Suprapubic skin (tissue), 4 donors: ENCODE measurements at places on chromosomes 4 and X. TPM values are rescaled to one million over a fixed set of nuclear protein-coding genes. Genes with fewer than 3 reads are reported as not detected.

DNA sequence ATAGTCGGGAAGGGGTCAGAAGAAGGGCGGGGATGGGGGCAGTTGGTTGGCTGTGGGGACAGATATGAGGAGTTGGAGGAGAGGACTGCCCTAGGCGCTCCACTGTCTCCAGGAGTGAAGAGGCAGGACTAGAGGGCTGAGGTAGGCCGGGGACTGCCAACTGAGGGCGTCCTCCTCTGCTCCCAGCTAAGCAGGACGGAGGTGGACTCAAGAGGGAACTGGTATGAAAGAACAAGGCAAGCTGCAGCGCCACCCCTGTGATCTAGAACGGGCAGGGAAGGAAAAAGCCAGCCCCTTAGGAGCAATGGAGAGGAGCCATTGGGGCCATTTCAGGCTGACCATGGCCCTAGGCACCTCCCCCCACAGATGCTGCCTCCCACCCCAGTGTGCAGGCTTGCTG, 14.0 kb downstream of the BEND2 start:
- DNase-seq, result no peak

- no peak for DNase-seq
Measured at GRCh38 chr4:17468619-17469221, 43.2 kb downstream of the QDPR start.

- no peak for DNase-seq
Measured at GRCh38 chr4:140720387-140721304, 35.5 kb downstream of the TBC1D9 start.

GRCh38 chrX:18620349-18620748, 51.6 kb downstream of the RS1 start:
- no peak for DNase-seq

- DNase-seq, result no peak
Measured at GRCh38 chrX:101460669-101461068, 24.6 kb upstream of the ARMCX4 start.

- DNase-seq, result no peak
Measured at GRCh38 chrX:153782871-153783270, 2.0 kb downstream of the SRPK3 start.

Gene TLR2
- total RNA-seq, result 13.1 TPM

- no peak for DNase-seq
Measured at GRCh38 chr4:112325530-112325929, 28.4 kb downstream of the ALPK1 start.

DNA sequence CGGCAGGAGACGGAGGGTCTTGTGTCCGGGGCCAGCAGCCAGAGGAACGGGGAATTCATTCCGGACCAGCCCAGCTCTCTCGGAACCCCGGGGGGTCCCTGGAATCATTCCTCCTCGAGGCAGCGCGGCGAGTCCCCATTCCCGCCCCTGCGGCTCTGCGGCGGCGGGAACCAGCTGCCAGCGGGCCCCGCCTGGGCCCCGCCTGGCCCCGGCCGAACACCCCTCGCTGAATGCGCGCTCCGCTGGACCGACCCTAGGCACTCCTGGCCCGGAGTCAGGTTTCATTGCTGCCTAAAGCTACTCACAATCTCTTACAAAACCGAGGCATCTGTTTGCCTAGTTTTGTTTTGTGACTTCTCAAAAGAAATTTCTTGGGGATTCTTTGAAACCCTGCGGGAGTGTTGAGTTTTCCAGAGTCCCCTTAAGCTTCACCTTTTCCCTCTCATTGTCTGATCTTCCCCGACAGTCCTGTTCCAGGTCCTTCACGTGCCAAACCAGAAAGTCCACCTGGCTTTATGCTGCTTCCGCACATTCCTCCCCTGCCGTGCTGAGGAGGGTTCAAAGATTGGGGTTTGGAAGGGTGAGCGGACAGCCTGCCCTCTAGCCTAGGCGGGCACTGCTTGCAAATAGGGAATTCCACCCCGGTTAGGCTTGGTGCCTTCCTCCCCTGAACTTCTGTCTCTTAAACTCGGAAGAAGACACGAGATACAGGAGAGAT, 789 bp downstream of the ARHGAP10 start:
- DNase-seq, result no peak

Gene AWAT1
- total RNA-seq, result 13.5 TPM

Gene GLRB
- total RNA-seq, result 4.3 TPM

DNA sequence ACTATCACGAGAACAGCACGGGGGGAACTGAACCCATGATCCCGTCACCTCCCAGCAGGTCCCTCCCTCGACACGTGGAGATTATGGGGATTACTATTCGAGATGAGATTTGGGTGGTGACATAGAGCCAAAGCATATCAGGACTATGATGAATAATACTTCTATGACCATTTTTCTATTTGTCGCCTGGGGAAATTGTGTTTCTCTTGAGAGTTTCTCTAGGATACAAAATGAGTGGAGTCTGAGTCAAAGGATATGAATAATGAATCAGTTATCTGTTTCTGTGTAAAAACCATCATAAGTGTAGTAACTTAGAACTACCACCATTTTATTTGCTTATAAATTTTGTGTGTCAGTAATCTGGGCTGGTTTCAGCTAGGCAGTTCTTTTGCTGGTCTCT, 533.0 kb upstream of the ARX start:
- no peak for DNase-seq

- no peak for DNase-seq
Measured at GRCh38 chr4:84319124-84319523, 180.0 kb downstream of the NKX6-1 start.

Gene FBXO8
- total RNA-seq, result 37.4 TPM

DNA sequence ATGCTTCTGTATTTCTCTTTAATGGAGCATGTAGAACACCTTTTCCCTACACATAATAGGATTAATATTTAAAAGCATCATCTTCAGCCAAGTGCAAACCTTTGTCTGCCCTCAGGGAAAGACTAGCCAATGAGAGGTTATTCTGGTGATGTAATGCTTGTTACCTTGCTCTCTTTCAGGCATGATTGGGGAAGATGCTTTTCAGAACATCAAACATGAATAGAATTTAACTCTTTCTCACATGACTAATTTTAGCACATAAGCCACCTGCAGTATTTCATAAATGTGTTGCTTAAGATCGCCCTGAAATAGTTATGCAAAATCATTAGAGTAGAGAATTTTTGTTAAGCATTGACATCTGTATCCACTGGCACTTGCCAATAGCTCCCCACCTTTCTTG, 10.7 kb upstream of the EPGN start:
- DNase-seq, result no peak

- no peak for DNase-seq
Measured at GRCh38 chr4:101065346-101065745, 282.0 kb downstream of the PPP3CA start.

DNA sequence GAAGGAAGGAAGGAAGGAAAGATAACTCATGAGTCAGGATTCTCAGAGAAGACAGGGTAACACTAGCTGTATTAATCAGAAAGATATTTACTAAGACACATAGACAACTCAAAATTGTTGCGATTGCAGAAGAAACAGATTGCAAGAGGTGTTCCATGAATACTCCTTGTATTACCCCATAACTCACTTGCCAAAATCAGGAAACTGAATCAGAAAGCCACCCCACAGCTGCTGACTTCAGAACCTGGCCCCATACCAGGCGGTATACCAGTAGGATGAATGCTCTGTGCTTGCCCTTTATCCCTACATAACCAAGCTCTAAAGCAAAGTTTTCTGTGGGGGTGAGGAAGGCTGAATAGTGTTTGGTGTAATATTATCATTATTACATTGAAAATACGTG, 468.5 kb downstream of the IQCM start:
- no peak for DNase-seq

Gene CYLC1
- total RNA-seq, result not detected

GRCh38 chrX:114800719-114801118, 216.7 kb downstream of the IL13RA2 start:
- DNase-seq, result no peak

Gene UCP1
- not detected for total RNA-seq

DNA sequence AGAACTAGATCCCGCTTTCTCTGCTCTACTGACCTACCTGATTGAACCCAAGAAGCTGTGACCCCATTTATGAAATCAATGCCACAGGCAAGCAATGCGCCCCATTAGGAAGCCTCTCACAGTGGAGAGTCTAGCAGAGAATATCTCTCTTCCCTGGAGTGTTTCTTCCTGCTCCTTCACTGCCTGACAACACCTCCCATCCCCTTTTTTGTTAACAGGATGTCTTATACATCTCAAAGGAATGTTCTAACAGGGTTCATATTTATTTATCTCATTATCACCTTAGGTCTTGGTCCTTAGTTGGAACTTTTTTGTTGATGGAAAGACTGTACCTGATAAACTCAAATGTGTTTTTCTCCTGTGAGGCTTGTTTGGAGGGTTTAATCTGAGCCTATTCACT, 35.5 kb downstream of the SLIT2 start:
- DNase-seq, result no peak

Gene NALF2
- total RNA-seq, result not detected

- DNase-seq, result no peak
Measured at GRCh38 chr4:152676052-152676854, 3.5 kb downstream of the TMEM154 start.
